ENCODE measurements at places on chromosomes 16 and 17.

- peak; percentile 29 for DNase-seq
These were observed 27.6 kb downstream of the SLC38A10 start for GRCh38 chr17:81267390-81268067.

DNA sequence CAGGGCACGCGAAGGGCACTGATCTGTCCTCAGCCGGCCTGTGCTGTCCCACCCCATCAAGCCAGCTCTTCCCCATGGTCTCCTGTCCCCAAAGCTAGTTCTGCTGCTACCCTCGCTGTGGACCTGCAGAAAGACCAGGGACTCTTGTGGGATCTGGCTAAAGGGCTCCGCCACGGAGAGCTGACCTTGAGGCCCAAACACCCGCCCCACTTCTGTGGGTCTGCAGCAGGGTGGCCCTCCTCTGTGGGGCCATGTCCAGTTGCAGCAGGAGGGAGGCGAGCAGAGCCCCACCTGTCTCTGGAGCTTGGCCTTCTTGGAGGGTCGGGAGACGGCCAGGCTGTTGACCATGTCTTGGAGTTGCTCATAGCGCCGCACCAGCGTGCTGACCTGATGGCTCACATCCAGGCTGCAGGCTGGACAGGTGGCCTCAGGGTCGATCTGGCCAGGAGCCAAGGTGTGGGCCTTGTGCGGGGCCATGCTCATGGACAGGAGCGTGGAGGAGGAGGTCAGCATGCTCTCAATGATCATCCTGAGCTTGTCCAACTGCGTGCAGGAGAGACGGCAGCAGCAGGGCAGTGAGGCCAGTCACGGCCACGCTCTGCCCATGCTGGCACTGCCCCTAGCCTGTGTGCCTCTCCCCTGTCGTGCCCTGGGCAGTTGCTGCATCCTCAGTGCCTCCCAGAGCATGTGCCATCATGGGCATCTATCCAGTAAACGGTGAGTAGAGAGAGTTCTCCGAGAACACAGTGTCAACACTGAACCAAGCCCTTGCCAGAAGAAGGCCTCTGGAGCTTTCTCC lies 16.6 kb downstream of the UBALD2 start:
- no peak for DNase-seq

GRCh38 chr17:79976451-79976850 lies 59.2 kb downstream of the TBC1D16 start:
- DNase-seq: no peak

DNA sequence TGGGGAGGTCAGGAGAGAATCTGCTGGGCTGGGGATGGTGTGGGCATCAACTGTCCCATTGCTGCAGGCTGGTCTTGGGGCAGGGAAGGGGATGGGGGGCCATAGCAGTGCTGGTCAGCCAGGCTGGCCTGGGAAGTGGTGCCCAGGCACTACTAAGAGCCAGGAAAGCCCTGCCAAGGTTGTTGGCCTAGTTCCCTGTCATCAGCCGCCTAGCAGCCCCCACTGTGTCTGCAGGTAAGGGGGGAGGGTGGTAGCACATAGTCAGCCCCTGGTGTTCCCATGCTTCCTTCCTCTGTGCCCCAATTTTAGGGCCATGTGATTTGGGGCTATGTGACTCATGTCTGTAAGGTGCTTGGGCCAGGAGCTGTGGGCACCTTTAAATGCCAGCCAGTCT lies 17.8 kb downstream of the GJD3 start:
- no peak for DNase-seq

GRCh38 chr17:51745993-51746392 lies 412.5 kb downstream of the CA10 start:
- no peak for DNase-seq

GRCh38 chr16:89561884-89562599 lies 1.6 kb downstream of the RPL13 start:
- DNase-seq: peak; percentile 19

GRCh38 chr17:74344658-74345057 lies 17.0 kb downstream of the BTBD17 start:
- DNase-seq: no peak

DNA sequence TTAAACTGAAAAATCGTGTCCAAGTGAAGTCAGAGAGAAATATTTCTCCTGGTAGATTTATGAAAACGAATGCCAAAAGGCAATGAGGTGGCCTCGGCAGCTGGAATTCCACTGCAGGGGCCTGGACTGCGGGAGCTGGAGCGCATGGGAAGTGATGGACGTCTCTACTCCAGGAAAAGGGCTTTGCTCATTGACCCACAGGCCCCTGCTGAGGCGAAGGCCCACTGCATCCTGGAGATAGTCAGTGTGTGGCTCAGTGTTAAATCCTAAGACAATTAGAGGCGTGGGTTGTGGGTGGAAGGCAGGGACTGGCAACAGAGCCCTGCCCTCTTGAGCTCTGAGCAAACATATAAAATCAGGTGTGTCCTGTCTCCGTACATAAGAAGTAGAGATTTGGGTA lies 191.4 kb downstream of the SLC39A11 start:
- no peak for DNase-seq

- no peak for DNase-seq
These were observed 70.2 kb upstream of the GNAO1 start for GRCh38 chr16:56121156-56121500.

DNA sequence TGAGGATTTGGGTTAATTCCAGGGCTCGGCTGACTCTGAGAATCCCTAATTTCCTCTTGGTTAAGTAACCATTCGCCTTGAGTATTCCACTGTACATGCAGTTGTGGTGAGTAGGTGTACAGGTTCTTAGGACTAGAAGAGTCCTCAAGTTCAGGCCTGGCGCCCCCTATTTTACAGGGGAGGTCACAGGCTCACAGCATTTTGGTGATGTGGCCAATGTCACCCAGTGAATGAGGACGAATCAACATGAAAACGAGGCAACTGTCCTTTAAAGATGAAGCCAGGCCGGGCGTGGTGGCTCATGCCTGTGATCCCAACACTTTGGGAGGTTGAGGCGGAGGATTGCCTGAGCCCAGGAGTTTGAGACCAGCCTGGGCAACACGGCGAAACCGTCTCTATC lies 55.4 kb downstream of the ABCC6 start:
- DNase-seq: no peak

DNA sequence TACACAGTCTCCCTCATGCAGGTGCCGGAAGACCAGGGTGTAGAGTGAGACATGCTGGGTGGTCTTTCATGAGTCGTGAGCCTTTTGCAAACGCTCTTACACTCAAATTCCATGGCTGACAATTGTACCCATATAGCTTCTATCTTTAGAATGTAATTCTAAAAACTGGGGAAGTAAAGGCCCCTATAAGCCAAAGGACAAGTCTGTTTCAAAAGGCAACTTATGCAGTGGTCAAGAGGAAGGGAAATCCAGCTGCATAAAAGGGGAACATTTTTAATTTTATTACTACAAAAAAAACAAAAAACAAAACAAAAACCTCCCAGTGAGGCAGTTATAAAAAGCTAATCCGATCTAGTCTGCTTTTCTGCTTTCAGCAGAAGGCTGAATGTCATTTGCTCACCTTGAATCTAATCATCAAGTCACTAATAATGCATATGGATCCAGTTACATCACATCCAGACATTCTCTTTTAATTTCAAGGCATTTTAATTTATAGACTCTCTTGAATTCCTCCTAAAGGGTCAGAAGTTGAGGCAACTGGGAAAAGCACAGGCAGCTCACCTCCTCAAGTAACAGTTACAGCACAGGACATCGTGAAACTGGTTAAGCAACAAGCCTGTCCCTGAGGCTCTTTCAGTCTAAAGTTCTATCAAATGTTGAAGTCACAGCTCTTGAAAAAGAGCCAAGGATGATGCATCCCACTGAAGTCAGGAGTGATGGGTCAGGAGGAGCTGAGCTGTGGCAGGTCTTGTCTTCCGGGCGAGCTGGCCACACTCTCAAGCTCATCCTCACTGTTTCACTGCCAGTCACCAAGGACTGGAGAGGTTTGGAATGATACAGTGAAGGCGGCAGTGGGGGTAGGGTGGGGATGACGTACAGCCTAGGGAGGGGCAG lies 99.7 kb downstream of the VPS53 start:
- no peak for DNase-seq

GRCh38 chr17:49931416-49932137 lies 37.4 kb upstream of the DLX4 start:
- no peak for DNase-seq

GRCh38 chr16:87698676-87699199 lies 67.0 kb downstream of the KLHDC4 start:
- DNase-seq: no peak

- DNase-seq: no peak
These were observed 19.7 kb downstream of the METRNL start for GRCh38 chr17:83099086-83099555.

DNA sequence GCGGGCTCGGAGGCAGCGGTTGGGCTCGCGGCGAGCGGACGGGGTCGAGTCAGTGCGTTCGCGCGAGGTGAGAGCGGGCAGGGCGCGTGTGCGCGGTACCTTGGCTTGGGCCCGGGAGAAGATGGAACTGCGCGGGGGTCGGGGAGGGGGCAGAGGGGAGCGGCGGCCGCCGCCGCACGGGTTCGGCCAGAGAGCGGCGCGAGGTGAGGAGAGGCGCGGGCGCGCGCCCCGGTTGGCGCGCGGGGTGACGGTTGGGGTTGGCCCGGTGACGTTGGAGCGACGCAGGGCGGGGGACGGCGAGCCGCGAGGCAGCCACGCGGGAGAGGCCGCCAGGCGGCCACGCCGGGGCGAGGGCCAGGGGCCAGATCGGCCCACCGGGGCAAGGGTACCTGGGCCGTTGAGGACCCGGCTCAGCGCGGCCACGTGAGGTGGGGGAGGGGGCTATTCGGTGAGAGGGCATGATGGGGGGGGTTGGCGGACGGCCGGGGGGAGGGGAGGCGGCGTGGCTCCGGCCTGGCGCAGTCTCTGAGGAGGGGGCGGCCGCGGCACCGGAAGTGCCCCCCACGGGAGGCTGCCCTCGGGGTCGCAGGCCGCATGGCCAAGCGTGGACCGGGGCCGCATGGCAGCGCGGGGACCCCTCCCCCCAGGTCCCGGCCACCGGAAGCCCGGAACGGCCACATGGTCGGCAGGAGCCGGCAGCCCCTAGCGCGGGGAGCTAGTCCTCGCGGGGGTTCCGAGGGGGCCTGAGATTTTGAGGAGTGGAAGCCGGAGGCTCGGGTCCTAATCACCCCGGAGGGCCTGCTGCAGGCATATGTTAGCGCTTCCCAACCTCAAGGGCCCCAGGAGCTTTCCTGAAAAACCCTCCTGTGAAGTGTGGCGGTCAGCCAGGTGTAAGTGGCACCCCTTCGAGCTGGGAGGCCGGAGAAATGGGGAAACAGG lies 527 bp downstream of the EIF5A start:
- no peak for DNase-seq

DNA sequence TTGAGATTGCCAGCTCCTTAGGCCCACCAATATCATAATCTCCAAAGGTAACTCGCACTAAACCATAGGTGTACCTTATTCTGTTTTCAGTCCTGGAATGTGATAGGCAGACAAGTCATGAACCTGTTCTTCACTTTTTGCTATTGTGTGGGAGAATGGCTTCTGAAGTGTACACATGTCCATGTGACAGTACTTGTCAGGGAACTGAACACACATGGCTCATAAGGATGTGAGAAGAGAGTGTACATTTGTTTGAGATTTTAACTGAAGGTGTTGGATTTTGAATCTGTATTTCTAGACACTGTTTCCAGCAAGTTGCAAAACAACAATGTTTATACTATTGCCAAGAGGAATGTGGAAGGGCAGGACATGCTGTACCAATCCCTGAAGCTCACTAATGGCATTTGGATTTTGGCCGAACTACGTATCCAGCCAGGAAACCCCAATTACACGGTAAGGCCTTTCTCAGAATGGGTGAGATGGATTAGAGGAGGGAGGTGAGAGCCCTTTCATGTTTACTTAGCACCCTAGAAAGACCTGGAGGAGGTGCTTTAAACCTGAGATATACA lies 14.5 kb upstream of the RASL10B start:
- DNase-seq: no peak

DNA sequence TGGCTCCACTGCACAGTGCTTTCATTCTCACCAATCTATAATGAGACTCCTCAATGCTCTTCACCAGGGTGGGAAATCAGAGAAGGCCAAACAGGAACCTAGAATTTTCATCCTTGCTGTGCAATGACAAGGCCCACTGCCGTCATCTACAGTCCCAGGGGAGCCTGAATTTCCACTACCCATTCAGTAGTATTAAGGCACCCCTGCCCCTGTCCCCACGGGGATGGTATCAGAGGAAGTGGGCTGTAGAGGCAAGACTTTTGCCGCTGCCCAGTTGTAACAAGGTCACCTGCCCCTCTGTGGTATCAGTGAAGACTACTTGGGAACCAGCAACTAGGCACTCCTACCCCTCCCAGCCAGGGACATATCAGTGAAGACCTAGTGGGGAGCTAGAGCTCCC lies 104.5 kb downstream of the C16orf78 start:
- DNase-seq: no peak

- no peak for DNase-seq
These were observed 54.8 kb downstream of the RPH3AL start for GRCh38 chr17:297758-298157.

GRCh38 chr17:5943982-5944381 lies 126.2 kb upstream of the WSCD1 start:
- DNase-seq: no peak

- no peak for DNase-seq
These were observed 14.8 kb downstream of the MYLK3 start for GRCh38 chr16:46733319-46733830.

- DNase-seq: no peak
These were observed 72.1 kb downstream of the PRKCB start for GRCh38 chr16:23907903-23908302.

- DNase-seq: no peak
These were observed 36.2 kb upstream of the MEOX1 start for GRCh38 chr17:43697937-43698336.

DNA sequence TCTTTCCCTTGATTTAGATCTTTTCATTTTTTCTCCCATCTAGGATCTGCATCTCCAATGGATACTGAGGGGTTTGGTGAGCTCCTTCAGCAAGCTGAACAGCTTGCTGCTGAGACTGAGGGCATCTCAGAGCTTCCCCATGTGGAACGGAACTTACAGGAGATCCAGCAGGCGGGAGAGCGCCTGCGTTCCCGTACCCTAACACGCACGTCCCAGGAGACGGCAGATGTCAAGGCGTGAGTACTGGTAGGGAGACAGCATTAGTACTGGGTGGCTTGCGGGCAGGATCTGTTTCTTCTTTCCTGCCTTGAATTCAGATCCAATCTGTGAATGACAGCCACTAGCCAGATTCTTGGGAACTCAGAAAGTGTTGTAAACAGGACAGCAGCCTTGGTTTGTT lies 18.3 kb downstream of the NUP93 start:
- DNase-seq: no peak

DNA sequence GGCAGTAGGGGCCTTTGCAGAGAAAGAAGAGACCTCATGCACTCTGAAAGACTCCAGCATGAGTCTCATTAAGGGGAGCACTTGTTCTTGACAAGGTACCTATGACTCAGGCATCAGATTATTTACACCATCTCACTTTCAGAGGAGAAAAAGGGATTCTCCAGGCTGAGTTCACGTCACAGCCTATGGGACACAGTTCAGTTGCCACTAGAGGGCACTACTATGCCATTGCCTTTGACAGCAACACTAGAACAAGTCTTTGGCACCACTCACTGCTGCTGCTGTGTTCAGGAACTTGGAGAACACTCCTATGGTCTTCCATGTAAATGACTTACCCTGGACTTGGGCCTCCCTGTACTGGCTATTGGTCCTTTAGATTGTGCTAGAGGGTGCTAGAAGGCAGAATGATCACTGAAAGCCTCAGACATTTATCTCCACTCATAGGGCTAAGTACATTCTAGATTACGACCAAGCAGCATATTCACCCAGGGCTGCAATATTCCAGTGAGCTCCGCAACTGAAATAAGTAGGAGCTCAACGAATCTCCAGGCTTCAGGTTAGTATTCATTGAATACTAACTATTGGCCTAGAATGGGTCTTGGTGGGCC lies 225.1 kb upstream of the CA10 start:
- DNase-seq: peak; percentile 80

GRCh38 chr16:72958522-72959076 lies 89.3 kb downstream of the ZFHX3 start:
- no peak for DNase-seq

Data from Kasumi-1 (cell line).